ENCODE measurements at places on chromosomes 16 and 17.

GRCh38 chr17:82858376-82859126 lies 18.7 kb upstream of the ZNF750 start:
- DNase-seq, result no peak

DNA sequence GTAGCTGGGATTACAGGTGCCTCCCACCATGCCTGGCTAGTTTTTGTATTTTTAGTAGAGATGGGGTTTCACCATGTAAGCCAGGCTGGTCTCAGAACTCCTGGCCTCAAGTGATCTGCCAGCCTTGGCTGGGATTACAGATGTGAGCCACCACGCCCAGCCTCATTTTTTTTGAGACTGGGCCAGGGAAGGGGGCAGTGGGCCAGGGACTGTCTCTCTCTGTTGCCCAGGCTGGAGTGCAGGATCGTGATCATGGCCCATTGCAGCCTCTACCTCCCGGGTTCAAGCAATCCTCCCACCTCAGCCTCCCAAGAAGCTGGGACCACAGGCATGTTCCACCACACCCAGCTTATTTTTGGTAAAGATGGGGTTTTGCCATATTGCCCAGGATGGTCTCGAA lies 16.0 kb downstream of the RSL1D1 start:
- DNase-seq, result no peak

DNA sequence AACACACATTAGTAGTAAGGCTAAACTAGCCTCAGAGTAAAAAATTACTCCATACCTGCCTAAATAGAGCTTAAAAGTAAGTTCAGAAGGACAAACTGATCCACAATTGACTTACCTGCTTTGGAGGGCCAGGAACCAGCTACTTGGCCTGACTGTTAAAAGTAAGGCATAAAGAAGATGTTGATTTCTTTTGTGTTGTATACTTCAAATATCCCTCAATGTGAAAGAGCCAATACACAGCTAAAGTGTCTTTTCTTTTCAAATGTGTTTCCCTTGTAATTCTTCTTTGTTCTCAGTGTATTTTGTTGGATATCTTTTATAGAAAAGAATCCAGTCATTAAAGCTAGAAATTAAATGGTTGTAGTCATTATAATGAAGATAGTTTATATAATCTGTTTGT lies 171.1 kb downstream of the TANC2 start:
- DNase-seq, result no peak

DNA sequence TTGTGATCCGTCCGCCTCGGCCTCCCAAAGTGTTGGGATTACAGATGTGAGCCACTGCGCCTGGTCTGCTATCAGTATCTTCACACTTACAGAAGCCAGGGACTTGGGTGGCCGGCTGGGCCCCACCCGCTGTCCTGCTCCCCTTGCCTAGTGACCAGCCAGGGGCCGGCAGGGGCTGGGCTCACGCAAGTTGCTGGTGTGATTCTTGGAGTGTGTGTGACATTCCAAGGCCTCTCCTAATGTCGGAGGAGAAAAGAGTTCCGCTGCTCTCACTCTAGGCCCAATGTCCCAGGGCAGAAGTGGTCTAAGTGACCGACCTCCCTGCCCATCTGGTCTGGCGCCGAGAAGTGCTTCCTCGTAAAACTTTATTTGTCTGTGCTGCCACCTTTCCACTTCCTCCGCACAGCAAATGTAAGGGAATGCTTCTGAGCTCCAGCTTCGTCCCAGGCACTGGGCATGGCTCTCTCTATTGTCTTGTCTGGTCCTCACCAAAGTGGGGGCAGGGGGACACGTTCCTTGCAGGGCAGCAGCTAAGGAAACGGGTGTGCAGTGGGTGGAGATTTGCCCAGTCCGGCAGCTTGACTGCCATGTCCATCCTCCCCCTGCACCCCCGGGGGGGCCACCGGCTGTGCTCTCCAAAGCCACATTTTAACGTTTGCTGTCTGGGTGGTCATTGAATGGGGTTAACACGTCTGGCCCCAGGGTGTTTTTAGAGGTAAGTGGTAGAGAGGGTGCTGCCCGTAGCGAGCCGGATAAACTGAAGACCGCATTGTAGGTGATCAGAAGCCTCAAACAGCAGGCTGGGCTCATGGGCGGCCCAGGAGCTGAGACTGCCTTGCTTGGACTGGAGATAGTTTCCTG lies 7.8 kb upstream of the GSE1 start:
- DNase-seq, result no peak

DNA sequence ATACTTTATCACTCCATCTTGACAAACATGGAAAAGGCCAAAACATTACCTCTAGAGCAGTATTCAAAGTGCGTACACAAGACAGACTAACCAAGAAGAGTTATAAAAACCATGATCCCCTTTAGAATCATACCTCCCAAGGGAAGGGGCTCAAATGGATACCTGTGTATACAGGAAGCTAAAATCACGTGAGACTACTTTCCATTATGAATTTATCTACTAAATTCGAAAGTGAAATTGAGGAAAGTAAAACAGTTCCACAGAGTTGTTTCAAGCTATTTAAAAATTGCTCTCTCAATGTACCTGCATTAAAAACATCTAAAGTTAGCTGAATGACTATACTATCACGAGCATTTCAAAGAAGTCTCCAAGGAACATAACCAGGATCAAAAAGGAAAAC lies 32.7 kb downstream of the AP1G1 start:
- DNase-seq, result no peak

- no peak for DNase-seq
Observed at GRCh38 chr16:75308011-75308410, 56.6 kb upstream of the BCAR1 start.

DNA sequence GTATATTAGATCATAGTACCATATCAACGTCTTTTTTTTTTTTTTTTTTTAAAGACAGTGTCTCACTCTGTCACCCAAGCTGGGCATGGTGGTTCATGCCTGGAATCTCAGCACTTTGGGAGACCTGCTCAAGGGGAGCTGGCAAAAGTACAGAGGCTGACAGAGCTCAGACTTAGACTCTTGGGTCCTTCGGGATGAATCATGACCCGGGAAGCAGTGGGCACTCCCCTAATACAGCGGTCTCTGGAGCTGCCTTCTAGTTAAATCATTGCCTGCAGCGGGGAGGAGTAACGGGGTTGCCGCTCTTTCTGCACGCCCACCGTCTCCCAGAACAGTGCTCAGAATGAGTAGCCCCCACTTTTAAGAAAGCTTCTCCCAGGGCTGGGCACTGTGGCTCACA lies 174.4 kb downstream of the CPPED1 start:
- DNase-seq, result no peak

- DNase-seq, result no peak
Observed at GRCh38 chr16:57588831-57589230, 39.6 kb upstream of the ADGRG1 start.

- DNase-seq, result no peak
Observed at GRCh38 chr17:54899721-54900456, 763 bp upstream of the TOM1L1 start.

DNA sequence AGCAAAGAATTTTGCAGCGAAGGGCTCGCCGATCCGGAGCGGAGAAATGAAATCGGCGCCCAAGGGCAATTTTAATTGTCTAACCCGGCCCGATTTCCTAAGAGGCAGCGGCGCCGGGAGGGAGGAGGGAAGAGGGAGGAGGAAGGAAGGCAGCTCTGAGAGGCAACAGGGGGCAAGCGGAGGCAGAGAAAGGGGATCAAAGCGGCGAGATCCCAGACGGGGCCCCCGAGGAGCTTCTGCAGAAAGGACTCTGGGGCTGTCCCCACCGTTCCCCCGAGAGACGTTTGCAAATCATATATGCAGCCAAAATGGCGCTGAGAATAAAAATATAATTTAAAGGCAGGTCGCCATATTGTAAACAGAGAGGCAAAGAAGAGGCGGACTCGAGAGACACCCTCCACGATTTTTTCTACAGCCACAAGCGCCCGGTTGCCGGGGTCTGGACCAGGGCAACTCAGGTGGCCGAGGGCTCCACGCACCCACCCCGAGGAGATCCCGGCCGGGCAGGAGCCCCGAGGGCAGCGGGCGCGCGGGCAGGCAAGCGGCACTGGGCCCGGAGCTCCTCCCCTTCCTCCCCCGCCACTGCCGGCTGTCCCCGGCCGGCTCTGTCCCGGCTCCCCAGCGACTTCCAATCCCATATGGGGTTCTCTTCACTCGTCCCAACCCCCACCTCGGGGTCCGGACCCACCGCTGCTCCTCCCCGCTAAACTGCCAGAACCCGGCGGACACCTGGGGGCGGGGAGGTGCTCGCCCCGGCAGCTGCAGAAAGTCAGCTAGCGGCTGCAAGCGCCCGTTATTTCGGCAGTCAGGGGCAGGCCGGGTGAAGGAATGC lies 1.9 kb downstream of the PHF12 start:
- peak; percentile 50 for DNase-seq

DNA sequence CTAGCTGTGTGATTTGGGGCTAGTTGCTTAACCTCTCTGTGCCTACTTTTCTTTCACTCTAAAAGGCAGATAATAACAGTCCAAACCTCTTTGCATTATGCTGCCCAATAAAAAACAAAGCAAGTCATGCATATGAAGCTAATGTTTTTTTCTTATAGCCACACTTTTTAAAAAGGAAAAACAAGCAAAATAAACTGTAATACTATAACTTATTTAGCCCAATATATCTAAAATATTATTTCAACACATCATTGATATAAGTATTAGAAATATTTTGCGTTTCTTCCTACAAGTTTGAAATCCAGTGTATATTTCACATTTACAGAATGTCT lies 22.4 kb downstream of the ANKRD40 start:
- DNase-seq, result no peak
